ENCODE measurements at places on chromosomes 7 and 10. TPM values are rescaled to one million over a fixed set of nuclear protein-coding genes. Genes with fewer than 3 reads are reported as not detected.

GRCh38 chr7:81383846-81384245 lies 386.0 kb downstream of the HGF start:
- H3K27me3 ChIP-seq: no peaks in the 10 kb centered on the region
- DNase-seq: no peak
- no peaks in the 10 kb centered on the region for H3K4me1 ChIP-seq
- H3K27ac ChIP-seq: no peak overlapping the region

DNA sequence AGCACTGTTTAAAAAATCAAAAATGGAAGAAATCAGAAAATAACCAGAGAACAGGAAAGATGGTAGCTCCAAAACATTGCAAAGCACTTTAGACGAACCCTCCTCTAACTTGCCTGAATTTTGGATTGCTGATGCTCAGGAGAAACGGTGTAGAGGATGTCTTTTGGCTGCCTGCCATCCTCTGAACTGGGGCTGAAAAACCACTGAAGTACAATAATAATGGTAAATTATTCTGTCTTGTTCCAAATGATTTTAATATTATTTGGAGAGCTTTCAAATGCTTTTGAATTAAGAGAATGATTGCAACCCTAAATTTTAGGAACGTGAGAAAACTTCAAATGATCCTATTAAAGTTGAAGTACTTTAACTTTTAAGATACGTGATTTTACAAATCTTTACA lies 167.3 kb upstream of the SLC13A1 start:
- no peak overlapping the region for H3K27ac ChIP-seq
- no peak for DNase-seq
- no peaks in the 10 kb centered on the region for H3K27me3 ChIP-seq

GRCh38 chr10:93947055-93947454 lies 46.7 kb upstream of the PLCE1 start:
- DNase-seq: no peak
- H3K4me1 ChIP-seq: peaks cover 6% of the 10 kb centered on the region
- H3K27me3 ChIP-seq: no peaks in the 10 kb centered on the region
- no peak overlapping the region for H3K27ac ChIP-seq

DNA sequence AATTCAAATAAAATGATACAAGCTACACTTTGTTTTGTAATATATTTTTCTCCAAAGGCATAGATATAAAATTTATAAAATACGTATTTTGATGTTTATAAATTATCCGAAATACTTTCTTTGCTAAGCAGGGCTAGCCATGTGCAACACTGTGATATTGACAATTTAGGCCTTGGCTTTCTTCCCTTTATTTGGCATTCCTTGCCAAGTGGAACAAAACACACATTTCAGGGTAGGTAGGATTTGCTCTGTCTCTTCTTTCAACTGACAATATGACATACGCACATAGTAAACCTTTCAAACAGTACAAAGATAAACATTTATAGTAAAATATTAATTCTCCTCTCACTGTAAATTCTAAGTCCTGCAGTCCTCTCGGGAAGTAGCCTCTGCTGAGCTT lies 103.3 kb upstream of the POT1 start:
- H3K36me3 ChIP-seq: no peaks in the 10 kb centered on the region
- H3K27ac ChIP-seq: no peak overlapping the region
- no peak overlapping the region for H3K4me3 ChIP-seq
- DNase-seq: no peak
- H3K27me3 ChIP-seq: no peaks in the 10 kb centered on the region
- no peaks in the 10 kb centered on the region for H3K4me1 ChIP-seq

DNA sequence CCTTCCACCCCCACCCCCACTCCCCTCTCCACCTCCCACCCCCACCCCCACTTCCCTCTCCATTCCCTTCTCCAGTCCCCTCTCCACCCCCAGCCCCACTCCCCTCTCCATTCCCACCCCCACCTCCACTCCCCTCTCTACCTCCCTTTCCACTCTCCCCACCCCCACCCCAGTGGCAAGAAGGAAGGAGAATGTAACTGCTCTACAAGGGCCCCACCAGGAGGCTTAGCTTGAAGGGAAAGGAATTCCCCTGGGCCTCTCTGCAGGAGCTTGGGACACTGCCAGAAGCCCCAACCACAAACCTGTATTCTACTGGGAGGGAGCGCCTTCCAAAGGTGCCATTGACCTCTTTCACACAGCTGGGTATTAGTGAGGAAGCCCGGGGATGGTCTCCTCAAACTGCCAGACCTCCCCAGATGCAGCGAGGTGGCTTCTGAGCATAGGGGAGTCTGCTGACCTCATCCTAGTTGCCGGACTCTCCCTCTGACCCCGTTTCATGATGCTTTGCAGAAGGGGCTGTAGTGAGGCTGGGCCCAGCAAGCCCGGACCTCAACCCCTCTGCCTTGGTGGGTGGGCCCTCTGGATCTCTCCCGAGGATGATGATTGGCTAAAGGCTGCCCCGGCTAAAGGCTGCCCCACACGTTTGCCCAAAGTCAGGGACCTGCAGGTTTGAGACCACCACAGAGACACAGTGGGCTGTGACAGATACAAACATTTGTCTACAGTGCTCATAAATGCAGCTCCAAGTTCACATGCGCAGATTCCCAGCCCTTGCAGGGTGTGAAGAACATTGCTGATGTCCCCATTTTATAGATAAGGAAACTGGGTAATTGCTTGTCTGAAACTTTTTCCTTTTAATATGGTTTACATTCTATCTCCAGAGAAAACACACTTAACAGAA lies 2.9 kb downstream of the DEPP1 start:
- H3K36me3 ChIP-seq: peaks cover 4% of the 10 kb centered on the region
- H3K4me1 ChIP-seq: peaks cover 3% of the 10 kb centered on the region
- DNase-seq: peak; percentile 79
- no peaks in the 10 kb centered on the region for H3K27me3 ChIP-seq
- no peak overlapping the region for H3K27ac ChIP-seq

- H3K4me1 ChIP-seq: peaks cover 2% of the 10 kb centered on the region
- H3K36me3 ChIP-seq: no peaks in the 10 kb centered on the region
- no peak for DNase-seq
- H3K27me3 ChIP-seq: no peaks in the 10 kb centered on the region
- peak overlapping the region; percentile 53 for H3K27ac ChIP-seq
Observed at GRCh38 chr10:103917302-103918052, 507 bp downstream of the STN1 start.

- H3K27ac ChIP-seq: no peak overlapping the region
- DNase-seq: peak; percentile 82
- peaks cover 2% of the 10 kb centered on the region for H3K36me3 ChIP-seq
- no peaks in the 10 kb centered on the region for H3K27me3 ChIP-seq
Observed at GRCh38 chr10:97333601-97334369, 744 bp downstream of the FRAT2 start.

- no peaks in the 10 kb centered on the region for H3K27me3 ChIP-seq
- no peaks in the 10 kb centered on the region for H3K36me3 ChIP-seq
- no peak overlapping the region for H3K27ac ChIP-seq
- H3K4me1 ChIP-seq: no peaks in the 10 kb centered on the region
- no peak for DNase-seq
- no peak overlapping the region for H3K4me3 ChIP-seq
Observed at GRCh38 chr7:33485747-33486493, 356.6 kb downstream of the BBS9 start.

DNA sequence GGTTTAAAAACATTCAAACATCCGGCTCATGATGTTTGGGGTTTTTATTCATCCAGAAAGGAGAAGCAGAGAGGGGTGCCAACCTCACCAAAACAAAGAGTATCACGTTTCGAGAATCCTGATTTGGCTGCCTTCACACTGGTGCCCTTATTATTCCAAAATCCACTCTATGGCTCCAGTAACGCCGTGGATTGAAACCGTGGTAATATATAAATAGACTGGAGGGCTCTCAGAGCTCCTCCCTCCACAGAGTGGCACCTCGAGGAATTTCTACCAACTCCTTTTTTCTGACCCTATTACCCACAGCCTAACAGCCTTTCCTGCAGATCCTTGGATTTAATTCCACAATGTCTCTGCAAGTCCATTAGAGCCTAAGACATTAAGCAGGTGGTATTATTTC lies 353.6 kb downstream of the CRPPA start:
- peaks cover 2% of the 10 kb centered on the region for H3K4me1 ChIP-seq
- H3K27ac ChIP-seq: no peak overlapping the region
- no peaks in the 10 kb centered on the region for H3K36me3 ChIP-seq
- H3K27me3 ChIP-seq: no peaks in the 10 kb centered on the region
- H3K4me3 ChIP-seq: no peak overlapping the region

- H3K4me1 ChIP-seq: peaks cover 3% of the 10 kb centered on the region
- no peak for DNase-seq
- H3K4me3 ChIP-seq: peak overlapping the region; percentile 79
- H3K27me3 ChIP-seq: no peaks in the 10 kb centered on the region
Observed at GRCh38 chr10:102744374-102745051, 765 bp downstream of the WBP1L start.

GRCh38 chr10:46555713-46556514 lies 544 bp downstream of the GPRIN2 start:
- H3K4me1 ChIP-seq: no peaks in the 10 kb centered on the region
- no peaks in the 10 kb centered on the region for H3K36me3 ChIP-seq
- DNase-seq: peak; percentile 78
- no peak overlapping the region for H3K27ac ChIP-seq

- H3K4me3 ChIP-seq: no peak overlapping the region
- H3K36me3 ChIP-seq: no peaks in the 10 kb centered on the region
- H3K27ac ChIP-seq: no peak overlapping the region
- no peaks in the 10 kb centered on the region for H3K27me3 ChIP-seq
- H3K4me1 ChIP-seq: no peaks in the 10 kb centered on the region
Observed at GRCh38 chr10:87656431-87657072, 3.1 kb upstream of the PAPSS2 start.

DNA sequence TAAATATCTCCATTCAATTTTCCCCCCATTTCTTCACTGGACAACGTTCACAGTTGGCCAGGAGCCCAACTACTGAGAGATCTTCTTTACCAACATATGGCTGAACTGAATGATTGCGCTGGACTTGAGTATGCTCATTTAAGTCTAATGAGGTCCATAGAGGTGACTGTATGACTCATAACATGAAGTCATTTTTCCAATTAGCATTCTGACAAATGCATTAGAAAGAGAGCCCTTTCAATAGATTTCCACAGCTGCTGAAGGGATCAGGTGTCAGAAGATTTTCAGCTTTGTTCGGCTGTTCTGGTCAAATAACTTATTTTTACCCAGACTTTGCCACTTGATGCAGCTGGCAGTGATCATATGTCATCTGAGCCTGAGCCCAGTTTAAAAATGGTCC lies 438.0 kb downstream of the ETV1 start:
- H3K4me1 ChIP-seq: no peaks in the 10 kb centered on the region
- no peaks in the 10 kb centered on the region for H3K27me3 ChIP-seq
- no peak for DNase-seq
- H3K36me3 ChIP-seq: no peaks in the 10 kb centered on the region

DNA sequence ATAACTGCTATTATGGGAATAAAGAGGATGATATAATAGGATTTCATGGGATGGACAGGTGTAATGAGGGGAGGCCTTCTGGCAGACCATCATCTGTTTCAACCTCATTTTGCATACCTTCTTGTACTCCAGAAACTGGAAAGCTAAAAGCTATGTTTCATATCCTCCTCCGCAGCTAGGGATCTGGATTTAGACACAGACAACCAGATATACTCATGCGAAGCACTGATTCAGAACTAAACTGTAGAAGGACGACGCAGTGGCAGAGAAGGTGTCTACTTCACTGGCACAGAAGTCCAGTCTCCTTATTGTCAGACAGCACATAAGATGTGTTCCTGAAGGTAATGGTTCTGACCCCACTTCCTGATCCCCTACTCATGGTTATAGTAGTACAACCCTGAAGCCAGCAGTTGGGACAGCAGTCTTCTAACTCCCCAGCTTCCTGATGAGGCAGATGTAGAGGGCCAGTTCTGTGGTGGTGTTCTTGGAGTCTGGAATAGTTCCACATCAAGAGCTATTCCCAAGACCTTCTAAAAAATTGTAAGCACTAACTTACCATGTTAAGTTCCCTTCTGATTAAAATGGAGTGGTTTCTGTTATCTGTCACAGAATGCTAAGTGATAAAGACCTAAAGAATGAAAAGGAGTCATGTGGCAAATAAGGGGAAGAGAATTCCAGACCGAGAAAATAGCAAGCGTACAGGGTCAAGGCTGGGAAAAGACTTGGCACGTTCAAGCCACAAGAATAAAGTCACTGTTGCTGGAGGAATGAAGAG lies 550.3 kb downstream of the GRM8 start:
- no peaks in the 10 kb centered on the region for H3K27me3 ChIP-seq
- H3K36me3 ChIP-seq: no peaks in the 10 kb centered on the region
- H3K27ac ChIP-seq: no peak overlapping the region
- no peak for DNase-seq
- no peaks in the 10 kb centered on the region for H3K4me1 ChIP-seq

DNA sequence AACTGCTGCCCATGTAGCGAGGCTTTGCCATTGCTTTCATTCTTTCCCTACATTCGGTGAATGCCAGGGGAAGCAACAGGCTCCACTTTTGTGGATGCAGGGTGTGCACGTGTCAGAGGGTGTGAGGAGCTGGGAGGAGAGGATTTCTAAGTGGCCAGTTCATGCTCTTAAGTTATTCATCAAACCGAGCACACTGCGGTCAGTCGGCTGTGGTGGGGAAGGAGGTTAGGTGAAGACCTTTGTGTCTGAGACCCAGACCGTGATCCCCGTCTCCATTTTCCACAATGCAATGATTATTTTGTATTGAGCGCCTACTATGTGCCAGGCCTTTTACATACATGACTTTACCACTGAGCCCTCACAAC lies 438.6 kb upstream of the GALNT17 start:
- DNase-seq: peak; percentile 57
- no peak overlapping the region for H3K27ac ChIP-seq
- peak overlapping the region; percentile 98 for H3K4me3 ChIP-seq
- H3K36me3 ChIP-seq: no peaks in the 10 kb centered on the region
- H3K4me1 ChIP-seq: no peaks in the 10 kb centered on the region
- H3K27me3 ChIP-seq: no peaks in the 10 kb centered on the region

DNA sequence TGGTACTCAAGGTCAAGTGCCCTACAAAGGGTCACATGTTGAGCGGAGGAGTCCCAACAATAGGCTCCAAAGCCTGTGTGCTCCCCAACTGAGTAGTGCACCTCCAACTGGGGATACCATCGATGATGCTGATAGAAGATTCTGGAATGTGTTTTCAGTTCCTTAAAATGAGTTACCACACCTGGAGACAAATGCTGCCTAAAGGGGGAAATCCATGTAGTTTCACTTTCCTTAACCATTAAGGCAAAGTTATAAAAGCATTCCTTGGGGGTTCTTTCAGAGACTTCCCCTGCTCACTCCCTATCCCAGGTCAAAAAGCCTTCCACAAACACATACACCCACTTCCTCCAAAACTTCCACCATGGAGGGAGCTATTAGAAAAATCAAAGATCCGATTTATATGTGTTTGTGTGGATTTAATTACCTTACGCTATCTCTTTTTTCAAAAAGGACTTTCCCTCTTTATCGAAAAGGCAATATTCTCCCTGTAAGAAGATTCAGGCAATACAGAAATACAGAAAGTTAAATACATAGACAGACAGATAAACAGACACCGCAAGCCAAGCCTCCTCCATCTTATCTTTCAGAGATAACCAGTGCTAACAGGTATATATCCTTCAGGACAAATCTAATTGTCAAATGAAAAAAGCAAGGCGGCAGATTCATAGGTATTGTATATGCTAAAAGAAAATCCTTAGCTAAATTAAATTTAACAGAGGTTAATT lies 135.9 kb upstream of the ASAH2 start:
- no peaks in the 10 kb centered on the region for H3K4me1 ChIP-seq
- no peaks in the 10 kb centered on the region for H3K36me3 ChIP-seq
- DNase-seq: no peak

GRCh38 chr10:71812016-71812912 lies 38.8 kb downstream of the PSAP start:
- H3K4me3 ChIP-seq: no peak overlapping the region
- no peak overlapping the region for H3K27ac ChIP-seq
- H3K36me3 ChIP-seq: peaks cover 6% of the 10 kb centered on the region
- H3K4me1 ChIP-seq: no peaks in the 10 kb centered on the region

Gene CDK13
- 52.7 TPM for total RNA-seq

Gene CALD1
- total RNA-seq: 1,102 TPM

Gene PLAC9
- total RNA-seq: 113 TPM

Gene ANKRD7
- total RNA-seq: 0.65 TPM

Gene SPRN
- total RNA-seq: not detected

Gene DGKI
- total RNA-seq: 11.3 TPM

Gene PPP1R17
- total RNA-seq: not detected

Gene IGF2BP3
- total RNA-seq: 1.6 TPM

Gene FAM237B
- total RNA-seq: not detected
